Stimulated activated CD4-positive, alpha-beta T cell treated with anti-CD3 and anti-CD28 coated beads, Interleukin-4, amount 100 ng/mL, for 1 hour (primary cell): ENCODE measurements at places on chromosomes 5 and 9.

- DNase-seq = no peak
These were observed 177.3 kb downstream of the MACROH2A1 start for GRCh38 chr5:135221696-135222095.

GRCh38 chr5:544675-545355 is 20.6 kb upstream of the SLC9A3 start:
- DNase-seq = no peak

DNA sequence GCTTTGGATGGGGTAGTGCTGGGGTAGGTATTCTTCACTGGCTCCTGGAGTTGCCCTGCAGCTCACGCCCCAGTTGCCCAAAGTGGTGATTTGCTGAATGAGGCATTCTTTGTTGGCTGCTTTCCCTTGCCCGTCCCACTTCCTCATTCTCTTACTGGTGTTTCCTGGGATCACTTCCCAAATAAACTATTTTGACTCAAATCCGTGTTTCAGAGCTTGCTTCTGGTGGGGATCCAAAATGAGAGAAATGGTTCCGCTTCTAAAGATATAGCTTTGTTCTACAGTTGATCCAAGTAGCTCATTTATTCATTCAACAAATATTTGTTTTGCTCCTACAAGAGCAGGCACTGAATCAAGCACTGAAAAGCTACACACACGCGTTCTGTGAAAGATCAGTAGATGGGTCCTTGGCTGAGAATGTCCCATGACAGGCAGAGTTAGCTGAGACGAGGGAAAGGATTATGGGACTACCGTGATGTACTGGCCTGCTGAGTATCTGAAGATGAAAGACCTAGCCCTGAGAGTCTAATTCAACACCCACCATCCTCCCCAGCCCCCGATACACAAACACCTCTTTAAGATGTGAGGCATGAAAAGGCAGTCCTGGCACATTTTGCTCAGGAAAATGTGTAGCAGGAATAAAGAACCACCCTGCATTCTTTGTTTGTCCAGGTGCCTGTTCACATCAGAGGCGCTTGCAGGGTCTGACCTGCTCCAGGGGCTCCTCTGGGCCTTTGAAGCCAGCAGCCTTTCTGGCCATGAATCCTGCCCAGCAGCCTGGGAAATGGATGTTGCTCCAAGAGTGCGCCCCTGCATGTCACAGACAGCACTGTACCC is 143.1 kb upstream of the RANBP3L start:
- no peak for DNase-seq

DNA sequence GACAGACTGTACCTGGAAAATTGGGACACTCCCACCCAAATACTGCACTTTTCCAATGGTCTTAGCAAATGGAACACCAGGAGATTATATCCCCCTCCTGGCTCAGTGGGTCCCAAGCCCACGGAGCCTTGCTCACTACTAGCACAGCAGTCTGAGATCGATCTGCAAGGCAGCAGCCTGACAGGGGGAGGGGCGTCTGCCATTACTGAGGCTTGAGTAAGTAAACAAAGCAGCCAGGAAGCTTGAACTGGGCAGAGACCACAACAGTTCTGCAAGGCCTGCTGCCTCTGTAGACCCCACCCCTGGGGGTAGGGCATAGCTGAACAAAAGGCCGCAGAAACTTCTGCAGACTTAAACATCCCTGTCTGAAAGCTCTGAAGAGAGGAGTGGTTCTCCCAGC is 260.0 kb upstream of the ST8SIA4 start:
- DNase-seq = no peak
